Neuronal stem cell (in vitro differentiated cells): ENCODE measurements at places on chromosomes 6 and 20.

DNA sequence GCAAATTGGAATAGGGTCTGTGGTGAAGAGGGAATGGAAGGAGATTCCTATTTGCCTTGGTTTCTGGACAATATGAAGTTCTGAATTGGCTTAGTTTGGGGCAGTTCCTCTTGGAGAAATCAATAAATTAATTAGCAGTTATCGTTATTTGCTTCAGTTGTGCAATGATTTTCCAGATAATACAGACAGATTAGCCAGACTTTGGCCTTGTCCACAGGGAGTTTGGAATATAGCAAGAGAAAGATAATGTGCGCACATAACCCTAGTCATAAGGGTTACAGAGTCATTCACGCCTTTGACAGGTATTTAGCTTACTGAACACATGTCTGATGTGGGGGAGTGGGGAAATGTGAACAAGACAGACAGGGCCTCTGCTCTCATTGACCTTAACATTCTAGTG lies 1.3 kb downstream of the ATRN start:
- DNase-seq, result no peak

DNA sequence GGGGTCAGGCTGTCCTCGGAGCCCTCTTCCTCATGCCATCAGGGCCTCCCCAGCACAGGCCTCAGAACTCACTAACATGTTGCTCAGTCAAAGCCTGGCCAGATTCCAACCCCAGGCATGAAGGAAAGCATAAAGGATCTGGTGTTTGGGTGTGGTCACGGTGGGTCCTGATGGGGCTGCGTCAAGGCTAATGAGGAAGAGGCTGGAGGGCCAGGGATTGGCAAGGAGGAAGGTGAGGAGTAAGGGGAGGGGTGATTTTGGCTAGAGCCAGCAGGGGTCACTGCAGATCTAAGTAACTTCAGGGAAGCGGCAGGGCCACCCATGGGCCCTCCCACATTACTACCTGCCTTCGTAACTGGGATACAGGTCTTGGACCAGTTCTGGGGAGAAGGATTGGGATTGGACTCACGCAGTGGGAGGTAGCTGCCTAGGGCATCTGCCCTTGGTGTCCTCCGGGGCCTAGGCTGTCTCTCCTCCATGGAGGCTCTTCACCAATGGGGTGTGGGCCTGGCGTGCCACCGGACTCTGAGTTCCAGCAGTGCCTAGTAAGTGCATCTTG lies 36.2 kb upstream of the MRPS18A start:
- peak; percentile 65 for DNase-seq

DNA sequence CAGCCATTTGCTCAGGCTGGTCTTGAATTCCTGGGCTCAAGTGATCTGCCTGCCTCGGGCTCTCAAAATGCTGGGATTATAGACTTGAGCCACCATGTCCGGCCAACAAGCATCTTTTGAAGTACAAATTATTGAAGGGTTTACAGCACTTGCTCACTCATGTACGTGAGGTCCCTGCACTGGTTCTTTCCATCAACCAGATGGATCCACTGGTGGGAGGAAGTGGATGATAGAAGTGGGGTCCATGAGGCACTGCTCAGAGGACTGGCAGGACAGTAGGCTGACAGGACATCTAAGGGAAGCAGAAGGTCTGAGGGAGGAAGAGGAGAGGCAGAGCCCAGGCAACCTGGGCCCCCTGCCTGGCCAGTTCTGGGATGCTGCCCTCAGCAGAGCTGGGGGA lies 109.2 kb upstream of the NXT1 start:
- no peak for DNase-seq

DNA sequence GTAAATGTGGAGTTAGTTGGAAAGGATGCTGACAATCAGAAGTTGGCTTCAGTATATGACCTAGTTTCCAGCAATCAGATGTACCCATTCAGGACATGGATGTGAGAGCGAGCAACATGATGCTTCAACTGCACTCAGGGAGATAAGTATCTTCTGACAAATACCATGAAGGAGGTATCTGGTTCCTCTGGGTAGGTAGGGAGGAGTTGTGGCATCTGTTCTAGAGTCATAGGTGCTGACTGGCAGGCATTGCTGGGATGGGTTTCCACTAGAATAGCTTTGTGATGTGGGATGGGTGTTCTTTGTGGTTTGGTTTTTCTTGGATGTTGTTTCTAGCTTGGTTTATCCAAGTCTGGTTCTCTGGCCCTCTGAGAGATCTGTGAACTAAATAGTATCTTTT lies 3.9 kb upstream of the REV3L start:
- DNase-seq, result no peak

GRCh38 chr6:156633291-156633690 lies 143.9 kb upstream of the ARID1B start:
- no peak for DNase-seq

GRCh38 chr20:44145131-44145775 lies 41.7 kb downstream of the JPH2 start:
- no peak for DNase-seq

DNA sequence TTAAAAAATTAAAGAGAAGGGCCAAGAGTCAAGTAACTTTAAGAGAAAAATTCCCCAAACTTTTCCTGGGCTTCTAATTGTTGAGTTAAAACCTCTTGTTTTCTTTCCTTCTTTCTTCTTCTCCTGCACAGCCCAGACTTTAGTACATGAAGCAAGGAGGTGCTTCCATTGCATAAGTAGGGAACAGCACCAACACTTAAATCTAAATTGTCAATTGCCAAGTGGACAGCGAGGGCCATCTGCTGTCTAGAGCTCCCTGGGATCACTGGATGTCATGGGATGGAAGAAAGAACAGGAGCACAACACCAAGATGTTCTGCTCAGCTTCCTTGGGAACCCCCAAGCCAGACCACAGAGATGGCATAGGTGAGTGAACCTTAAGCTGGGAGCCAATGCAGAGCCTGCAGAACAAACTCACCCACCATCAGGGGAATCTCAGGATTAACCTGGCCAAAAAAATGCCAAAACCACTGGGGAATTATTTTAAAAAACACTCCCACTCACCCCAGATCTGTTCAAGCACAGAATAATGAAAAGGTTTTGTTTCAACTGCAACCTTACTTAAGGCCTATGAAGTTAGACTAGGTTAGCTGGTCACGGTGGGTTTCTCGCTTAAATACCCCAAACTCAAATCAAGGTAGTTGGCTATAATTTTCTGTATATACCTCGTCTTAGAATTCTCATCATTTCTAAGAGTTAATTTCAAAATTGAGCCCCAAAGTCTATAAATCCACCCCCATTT lies 67.8 kb downstream of the TNFRSF21 start:
- DNase-seq, result no peak
